ENCODE measurements at places on chromosomes 1 and 21.

DNA sequence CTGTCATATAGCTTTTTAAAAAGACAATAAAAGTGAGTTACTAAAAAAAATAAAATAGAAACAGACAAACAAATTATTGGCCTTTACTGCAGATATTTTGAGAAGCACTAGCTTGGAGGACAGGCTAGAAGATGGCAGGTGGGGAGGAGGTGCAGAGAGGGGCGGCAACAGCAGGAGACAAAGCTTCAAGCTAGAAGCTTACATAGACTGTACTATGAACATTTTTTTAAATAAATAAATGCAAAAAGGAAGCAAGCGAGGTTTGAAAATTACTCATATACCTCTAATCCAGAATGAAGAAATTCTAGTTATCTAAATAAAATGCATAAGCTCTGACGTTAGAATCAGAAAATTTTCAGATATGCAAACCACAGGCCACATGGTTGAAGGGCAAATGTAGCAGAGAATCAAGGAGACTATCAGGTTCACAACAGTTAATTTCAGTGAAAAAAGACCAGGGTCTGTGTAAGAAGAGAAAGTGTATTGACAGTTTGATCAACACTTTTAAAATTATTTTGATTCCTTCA, 54.9 kb downstream of the NRIP1 start:
- DNase-seq, result no peak

DNA sequence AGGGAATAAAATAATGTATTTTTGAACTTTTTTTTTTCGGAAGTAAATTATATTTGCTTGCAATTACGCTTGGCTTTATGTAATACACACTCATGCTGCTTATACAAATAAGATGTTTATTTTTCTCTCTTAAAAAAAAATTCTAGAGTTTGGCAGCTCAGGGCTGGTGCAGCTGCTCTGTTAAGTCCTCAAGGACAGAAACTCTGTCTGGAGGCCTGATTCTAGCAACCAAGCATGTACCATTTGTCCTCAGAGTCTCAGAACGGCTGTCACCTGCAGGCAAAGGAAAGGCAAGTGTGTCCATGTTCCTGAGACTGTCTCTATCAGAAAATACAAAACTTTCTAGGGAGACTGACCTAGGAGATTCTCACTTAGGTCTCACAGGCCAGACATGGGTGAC, 23.2 kb upstream of the CLDN17 start:
- no peak for DNase-seq

DNA sequence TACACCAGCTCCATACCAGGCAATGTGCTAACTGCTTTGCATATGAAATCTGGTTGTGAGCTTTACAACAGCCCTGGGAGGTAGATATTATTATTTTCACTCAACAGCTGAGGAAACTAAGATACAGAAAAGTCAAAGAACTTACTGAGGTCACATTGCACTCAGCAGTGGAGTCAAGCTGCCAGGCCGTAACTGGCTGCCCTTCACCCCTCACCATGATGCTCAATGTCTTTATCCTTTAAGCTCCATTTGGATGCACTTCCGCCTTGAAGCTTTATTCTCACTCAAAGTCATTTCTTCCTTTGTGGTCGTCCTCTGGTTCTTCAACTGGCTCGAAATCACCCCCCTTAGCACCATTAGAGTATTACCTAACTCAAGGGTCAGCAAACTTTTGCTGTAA, 81.7 kb upstream of the RALGPS2 start:
- no peak for DNase-seq

DNA sequence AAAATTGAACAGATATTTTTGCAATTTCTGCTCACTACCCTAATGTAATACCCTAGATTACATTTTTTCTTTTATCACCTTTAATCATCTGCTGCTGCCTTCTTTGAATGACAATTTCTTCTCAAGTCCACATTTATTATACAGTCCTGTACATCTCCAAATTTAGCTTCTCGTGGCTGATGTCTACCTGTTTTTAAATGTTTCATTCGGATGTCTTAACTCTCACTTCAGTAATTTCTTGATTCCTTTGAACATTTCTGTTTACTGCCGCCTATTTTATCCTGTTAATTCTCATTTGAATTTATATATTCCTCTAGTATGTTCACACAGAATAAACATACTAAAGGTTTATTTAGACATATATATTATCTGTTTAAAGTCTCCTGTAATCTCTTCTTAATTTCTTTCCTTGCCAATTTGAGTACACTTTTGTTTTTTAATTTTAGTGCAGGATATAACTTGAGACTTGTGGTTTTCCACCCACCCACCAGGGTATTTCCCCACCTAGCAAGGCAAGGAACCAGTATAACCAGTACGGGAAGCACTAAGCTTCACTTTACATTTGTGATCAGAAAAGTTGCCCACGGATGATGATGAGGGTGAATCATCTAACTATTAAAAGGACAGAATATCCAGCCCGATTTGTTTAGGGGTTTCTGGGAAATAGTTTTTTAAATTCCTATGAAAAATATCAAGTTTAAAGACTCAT, 12.7 kb downstream of the INSL5 start:
- DNase-seq, result no peak

GRCh38 chr1:2273401-2274090, 45.4 kb downstream of the SKI start:
- DNase-seq, result no peak

GRCh38 chr1:176055398-176055797, 151.7 kb downstream of the COP1 start:
- DNase-seq, result no peak

DNA sequence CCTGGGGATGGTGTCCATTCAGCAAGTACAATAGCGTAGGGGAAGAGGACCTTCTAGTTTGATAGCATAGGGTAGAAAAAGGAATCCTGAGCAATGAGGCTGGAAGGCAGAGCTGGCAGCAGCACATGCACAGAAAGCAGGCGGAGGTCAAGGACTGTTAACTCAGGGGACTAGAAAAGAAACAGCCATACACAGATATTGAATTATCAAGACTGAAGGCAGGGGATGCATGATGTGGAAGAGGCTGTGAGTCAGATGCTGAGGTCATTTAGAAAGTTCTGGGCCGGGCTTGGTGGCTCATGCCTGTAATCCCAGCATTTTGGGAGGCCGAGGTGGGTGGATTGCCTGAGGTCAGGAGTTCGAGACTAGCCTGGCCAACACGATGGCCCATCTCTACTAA, 65.6 kb downstream of the OPTC start:
- DNase-seq, result no peak

GRCh38 chr1:17370618-17371017, 1.4 kb upstream of the PADI6 start:
- DNase-seq, result no peak

GRCh38 chr1:210438928-210439841, 110.5 kb downstream of the HHAT start:
- DNase-seq, result no peak

DNA sequence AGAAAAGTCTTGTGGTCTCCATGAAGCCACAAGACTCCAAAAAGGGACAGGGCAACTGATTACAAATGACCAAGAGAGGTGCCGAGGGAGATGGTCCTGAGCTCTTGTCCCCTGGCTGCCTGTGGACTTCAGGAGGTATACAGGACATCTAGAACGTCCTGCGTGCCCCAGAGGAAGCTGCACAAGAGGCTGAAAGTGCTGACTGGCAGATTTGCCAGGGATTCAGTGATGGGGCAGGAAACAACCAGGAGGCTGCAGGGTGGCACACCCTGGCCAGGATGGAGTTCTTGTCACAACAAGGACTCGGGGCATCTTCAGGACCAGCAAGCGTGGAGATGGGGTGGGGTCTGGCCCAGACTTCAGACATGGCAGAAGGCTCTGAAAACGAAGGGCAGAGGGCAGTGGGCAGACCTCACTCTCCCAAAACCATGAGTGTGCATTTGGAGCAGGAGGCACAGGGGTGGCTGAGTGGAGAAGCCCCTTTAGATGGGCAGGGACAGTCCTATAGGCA, 13.4 kb upstream of the PKP1 start:
- no peak for DNase-seq

DNA sequence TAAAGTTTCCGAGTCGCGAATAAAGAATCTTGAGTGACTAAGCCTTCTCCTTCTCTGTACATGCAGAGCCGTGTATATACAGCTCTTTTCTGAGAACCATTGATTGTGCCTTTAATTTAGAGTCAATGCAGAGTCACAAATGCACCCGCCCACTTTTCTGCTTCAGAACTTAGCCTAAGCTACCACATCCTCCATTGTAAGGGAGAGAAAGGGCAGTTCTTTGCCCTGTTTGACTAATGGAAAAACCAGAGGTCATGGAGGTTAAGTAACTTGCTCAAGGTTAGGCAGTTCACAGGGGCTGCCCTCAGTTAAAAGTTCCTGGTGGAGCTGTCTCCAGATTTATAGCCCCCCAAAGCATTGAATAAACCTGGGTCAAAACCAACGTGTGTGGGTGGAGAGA, 139.6 kb downstream of the TOMM20 start:
- no peak for DNase-seq

DNA sequence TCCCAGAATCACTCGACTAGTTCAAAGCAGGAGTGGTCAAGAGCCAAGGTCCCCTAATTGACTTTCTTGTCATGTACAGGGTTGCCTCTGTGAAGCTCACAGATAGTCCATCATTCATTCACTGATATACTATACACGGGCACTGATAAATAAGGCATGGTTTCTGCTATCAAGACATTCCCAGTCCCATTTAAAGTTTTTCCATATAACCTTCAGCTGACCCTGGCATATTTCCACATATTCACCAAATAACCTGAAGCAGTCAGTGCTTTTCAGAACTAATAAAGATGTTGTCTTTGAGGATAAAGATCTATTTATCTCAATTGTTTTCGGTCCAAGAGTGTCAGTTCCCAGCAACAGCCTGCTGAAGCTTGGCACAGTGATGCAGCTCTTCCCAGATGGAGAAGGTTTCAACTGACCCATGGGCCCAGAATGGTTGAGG, 173.4 kb downstream of the ZZZ3 start:
- DNase-seq, result no peak

All from cerebellar nuclear complex (tissue), 1 donor.